Stomach (tissue), 19 donors: ENCODE measurements at places on chromosomes 3 and 15. TPM values are rescaled to one million over a fixed set of nuclear protein-coding genes. Genes with fewer than 3 reads are reported as not detected.

The CHCHD6 gene
- total RNA-seq, result 40.8 TPM

The CCDC39 gene
- total RNA-seq, result not detected

The GNAI2 gene
- 73.7 TPM for total RNA-seq

The ZNF662 gene
- 3.8 TPM for total RNA-seq

The TMEM202 gene
- total RNA-seq, result not detected

The CHRD gene
- 9.2 TPM for total RNA-seq

The ALPK3 gene
- total RNA-seq, result 17.9 TPM

The PIERCE2 gene
- total RNA-seq, result 3.6 TPM

The TRAIP gene
- 2.8 TPM for total RNA-seq

The RHCG gene
- total RNA-seq, result not detected

The AHSG gene
- not detected for total RNA-seq

The GPR156 gene
- total RNA-seq, result not detected

The DLL4 gene
- total RNA-seq, result 0.89 TPM

The LRRIQ4 gene
- total RNA-seq, result not detected

The NRG4 gene
- 30.4 TPM for total RNA-seq

The FYCO1 gene
- 77.2 TPM for total RNA-seq

The FETUB gene
- total RNA-seq, result not detected

The CTXN2 gene
- total RNA-seq, result 0.18 TPM

The ISY1 gene
- total RNA-seq, result 5.4 TPM
